ENCODE measurements at places on chromosomes 16 and 17.
A peak's percentile ranks its signal among the peaks of the same experiment; 100 is the strongest.

GRCh38 chr17:73132085-73132492 lies 32.7 kb upstream of the SSTR2 start:
- DNase-seq: no peak

DNA sequence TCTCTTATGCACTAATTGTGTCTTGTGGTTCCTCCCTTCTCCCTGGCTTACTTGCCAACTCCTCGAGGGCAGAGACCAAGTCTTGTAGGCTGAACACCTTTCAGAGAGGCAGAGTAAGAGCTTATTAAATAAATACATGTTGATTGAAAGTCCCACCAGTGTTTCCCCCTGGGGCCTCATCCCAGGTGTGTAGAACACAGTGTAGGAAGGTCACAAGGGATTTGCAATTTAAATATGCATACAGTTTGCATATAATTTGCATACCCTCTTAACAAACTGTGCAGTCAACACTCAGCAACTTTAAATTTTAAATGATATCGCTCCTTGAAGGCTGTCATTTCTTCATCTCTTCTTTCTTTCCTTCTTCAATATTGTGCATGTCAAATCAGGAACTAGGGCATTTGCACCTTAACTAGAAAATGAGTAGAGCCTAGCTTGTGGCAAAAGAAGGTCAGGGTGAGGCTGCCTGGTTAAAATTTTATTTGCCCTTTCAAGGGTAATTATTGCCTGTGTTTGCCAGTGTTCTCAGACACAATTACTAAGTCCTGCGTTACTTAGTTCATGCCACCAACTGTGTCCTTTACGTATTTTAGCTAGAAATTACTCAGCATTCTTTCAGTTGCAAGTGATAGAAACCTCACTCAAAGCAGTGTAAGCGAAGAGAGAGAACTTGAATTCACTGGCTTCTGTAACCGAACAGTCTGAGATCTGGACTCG lies 465.7 kb downstream of the HAPSTR1 start:
- no peak for DNase-seq

GRCh38 chr17:48427598-48427997 lies 2.4 kb downstream of the SKAP1 start:
- DNase-seq: peak; percentile 61

DNA sequence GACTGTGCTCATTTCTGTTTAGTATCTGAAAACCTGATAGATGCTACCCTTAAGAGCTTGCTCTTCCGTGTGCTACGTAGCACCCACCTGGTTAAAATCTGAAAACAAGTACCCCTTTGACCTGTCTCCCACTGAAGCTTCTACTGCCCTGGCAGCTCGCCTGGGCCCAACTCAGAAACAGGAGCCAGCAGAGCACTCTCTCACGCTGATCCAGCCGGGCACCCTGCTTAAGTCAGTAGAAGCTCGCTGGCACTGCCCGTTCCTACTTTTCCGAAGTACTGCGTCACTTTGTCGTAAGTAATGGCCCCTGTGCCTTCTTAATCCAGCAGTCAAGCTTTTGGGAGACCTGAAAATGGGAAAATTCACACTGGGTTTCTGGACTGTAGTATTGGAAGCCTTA lies 18.9 kb downstream of the NTAN1 start:
- no peak for DNase-seq

GRCh38 chr17:2691965-2692780 lies 19.4 kb downstream of the CLUH start:
- DNase-seq: no peak

DNA sequence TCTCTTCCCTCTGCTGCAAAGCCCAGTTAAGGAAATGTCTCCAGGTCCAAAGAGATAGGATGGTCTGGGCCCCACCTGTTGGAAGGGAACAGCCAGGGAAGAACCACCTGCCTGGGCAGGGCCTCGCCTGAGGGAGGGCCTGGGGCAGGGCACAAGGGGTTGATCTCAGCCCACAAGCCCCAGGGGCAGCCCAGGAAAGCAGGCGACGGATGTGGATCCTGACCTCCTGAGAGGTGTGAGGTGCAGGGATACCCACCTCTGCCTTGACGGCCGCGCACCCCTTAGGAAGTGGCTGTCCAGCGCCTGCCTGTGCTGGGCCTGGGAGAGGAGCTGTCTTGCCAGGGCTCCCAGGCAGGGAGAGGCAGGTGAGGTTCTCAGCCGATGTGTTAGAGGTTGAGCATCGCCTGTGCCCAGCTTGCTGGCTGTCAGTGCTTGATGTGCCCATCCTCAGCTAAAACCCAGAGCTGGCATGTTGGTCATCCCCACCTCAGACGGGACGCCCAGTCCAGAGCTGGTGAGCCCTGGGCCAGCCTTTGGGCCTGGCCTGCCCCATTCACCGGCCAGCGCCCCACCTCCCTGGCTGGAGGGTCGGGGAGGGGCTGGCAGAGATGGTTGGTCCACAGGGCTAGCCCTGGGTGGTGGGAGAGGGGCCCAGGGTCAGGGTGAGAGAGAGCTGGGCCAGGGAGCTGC lies 434 bp downstream of the CEMP1 start:
- DNase-seq: no peak

DNA sequence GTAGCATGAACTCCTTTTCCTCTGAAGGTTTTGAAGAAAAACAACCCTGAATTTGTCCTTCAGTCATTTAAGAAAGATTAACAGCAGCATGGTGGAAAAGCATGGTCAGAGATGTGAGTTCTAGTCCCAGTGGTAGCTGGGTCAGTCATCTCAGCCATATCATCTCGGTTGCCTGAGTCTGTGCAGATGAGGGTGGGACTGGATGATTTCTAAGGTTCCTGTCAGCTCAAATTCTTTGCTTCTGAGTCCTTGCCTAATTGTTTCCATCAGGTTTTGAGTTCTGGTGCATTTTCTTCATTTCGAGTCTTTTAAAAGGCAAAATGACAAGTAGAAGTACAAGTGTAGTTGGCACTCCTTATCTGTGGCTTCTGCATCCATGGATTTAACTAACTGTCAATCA lies 63.9 kb downstream of the TNRC6C start:
- no peak for DNase-seq

- DNase-seq: no peak
Observed at GRCh38 chr16:31455601-31456314, 3.5 kb upstream of the ARMC5 start.

DNA sequence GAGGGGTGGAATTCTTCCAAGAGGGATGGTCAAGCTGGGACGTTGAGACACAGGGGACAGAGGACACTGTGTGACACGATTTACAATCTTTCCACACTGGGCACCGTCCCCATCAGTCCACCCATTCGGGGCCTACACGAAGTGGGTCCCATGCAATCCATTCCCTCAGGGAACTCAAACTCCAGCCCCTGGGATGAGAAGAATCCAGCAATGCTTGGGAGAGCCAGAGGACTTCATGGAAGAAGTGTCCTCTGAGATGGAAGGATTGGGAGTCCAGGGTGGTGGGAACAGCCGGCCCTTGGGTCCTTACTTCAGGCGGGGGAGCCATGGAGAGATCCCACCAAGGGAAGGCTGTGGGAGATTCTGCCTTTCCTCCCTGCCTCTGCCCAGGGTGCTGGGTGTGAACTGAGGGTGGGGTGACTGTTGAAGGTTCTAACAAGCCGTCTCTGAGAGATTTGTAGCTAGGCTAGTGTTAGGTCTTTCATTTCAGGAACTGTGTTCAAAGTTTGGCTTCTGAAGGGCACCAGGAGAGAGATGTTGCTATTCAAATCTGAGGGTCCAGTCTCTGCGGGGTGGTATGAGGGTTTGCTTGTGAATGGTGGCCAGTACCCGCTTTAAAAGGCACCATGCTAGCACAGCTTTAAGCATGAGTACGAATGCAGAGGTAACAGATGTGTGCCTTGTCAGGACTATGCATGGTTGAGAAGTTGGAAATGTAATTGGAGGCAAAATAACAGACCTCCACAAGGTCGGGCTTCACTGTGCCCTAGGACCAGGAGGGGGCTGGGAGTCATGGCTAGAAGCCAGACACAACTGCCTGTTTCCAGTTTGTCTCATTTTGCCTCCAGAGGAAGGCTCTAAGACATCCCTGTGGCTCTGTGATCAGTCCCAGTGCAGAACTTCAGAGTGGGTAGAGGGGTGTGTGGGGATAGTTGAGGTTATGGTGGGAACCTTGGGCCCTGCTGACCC lies 1.9 kb downstream of the ATP1B2 start:
- no peak for DNase-seq

GRCh38 chr16:68375801-68376536 lies 65.2 kb downstream of the PRMT7 start:
- DNase-seq: no peak

- DNase-seq: no peak
Observed at GRCh38 chr16:81821436-81822128, 42.5 kb downstream of the PLCG2 start.

DNA sequence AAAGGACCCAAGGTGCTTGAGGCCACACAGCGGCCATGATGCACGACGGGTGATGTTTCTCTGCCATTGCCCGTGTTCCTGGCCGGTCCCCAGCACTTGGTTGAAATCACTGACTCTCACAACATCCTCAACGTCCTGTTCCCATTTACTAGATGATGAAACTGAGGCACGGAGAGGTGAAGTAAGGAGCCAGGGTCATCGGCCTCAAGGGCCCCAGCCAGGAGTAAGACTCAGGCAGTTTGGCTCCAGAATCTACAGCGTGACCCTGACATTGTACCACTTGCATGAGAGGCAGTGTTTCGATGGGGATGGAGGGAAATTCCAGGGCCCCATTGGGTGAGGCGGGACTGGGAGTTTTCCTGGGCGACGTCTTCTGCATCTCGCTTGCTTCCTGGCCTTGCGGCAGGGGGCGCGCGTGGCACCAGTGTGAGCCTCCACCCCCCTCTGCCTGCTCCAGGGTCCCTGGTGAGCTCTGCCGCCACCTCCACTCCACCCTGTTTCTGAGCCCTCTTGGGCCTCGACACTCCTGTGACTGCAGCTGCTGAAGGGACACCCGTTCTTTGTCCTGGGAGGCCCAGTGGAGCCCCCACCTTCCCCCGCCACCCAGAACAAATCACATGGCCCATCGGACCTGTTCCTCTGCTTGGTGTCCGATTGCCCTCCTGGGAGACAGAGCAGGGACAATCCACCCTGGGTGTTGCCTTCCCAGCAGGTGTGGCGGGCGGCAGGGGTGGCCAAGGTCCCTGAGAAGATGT lies 133.0 kb upstream of the GSE1 start:
- no peak for DNase-seq

GRCh38 chr16:85522842-85523601 lies 90.1 kb upstream of the GSE1 start:
- no peak for DNase-seq

DNA sequence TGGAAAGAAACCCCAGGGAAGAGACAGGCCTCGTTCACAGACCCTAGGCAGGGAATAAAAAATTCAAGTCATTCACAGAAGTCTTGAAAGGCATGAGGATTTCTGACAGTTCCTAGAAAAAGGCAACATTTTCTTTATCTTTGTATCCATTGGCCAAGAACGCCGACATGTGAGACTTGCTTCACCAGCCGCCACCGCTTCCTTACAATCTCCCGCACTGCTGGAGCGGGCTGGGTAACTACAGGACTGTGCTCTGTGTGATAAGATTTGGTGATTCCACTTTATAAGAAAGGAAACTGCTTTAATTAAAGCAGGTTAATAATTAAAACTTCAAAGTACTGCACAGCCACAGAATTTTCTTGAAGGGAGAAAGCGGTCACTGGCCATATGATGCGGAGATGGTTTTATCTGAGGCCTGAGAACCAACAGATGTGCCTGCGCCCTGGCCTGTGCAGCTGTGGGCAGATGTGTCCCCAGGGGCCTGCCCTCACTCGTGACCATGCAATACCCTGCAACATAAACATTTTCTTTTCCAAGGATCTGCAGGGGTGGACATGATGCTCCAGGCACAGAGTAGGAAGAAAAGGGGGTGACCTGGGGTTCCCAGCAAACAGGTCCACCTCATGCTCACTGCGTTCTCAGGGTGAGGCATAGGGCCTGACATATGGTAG lies 13.0 kb upstream of the LGALS3BP start:
- no peak for DNase-seq

GRCh38 chr16:80274576-80275191 lies 266.1 kb upstream of the DYNLRB2 start:
- no peak for DNase-seq
